ENCODE measurements at places on chromosomes 5 and 9. TPM values are rescaled to one million over a fixed set of nuclear protein-coding genes. Genes with fewer than 3 reads are reported as not detected.

The PTPDC1 gene
- total RNA-seq = 3.1 TPM

The MYOT gene
- total RNA-seq = not detected

The SOWAHA gene
- 0.14 TPM for total RNA-seq

The PCDHGA9 gene
- 0.08 TPM for total RNA-seq

The RAPGEF1 gene
- 53.6 TPM for total RNA-seq

The GHR gene
- 0.03 TPM for total RNA-seq

The CDH18 gene
- not detected for total RNA-seq

The ACSL6 gene
- not detected for total RNA-seq

The SLC34A3 gene
- total RNA-seq = 0.11 TPM

The SHB gene
- 50.6 TPM for total RNA-seq

The SLC30A5 gene
- 37.4 TPM for total RNA-seq

The PAPPA gene
- total RNA-seq = 26.2 TPM

The CBY3 gene
- not detected for total RNA-seq

The CNTNAP3 gene
- 11.0 TPM for total RNA-seq

The NKD2 gene
- 19.9 TPM for total RNA-seq

The TUSC1 gene
- total RNA-seq = 6.2 TPM

The SPIN1 gene
- 37.8 TPM for total RNA-seq

The CD274 gene
- total RNA-seq = 0.97 TPM

The RAB24 gene
- 22.5 TPM for total RNA-seq

The EGFLAM gene
- 0.17 TPM for total RNA-seq

The OR1J2 gene
- not detected for total RNA-seq

The SLC27A4 gene
- total RNA-seq = 36.3 TPM

The IL9 gene
- total RNA-seq = not detected

The C9 gene
- total RNA-seq = not detected

The EEIG1 gene
- total RNA-seq = 63.9 TPM

The AK8 gene
- total RNA-seq = 0.83 TPM

The CDC20B gene
- total RNA-seq = 0.09 TPM

The CFAP77 gene
- not detected for total RNA-seq

The PLAC8L1 gene
- total RNA-seq = 0.26 TPM

The SH3TC2 gene
- total RNA-seq = 0.73 TPM

The ARID3C gene
- total RNA-seq = not detected

The ADCY2 gene
- total RNA-seq = not detected

The PDE8B gene
- total RNA-seq = 1.7 TPM

The HACD4 gene
- total RNA-seq = 1.2 TPM

The GLRA1 gene
- total RNA-seq = not detected

The GFI1B gene
- total RNA-seq = not detected

The FBLL1 gene
- total RNA-seq = 0.19 TPM

The GABRG2 gene
- not detected for total RNA-seq

The TMC1 gene
- 0.13 TPM for total RNA-seq

The PCDHB14 gene
- total RNA-seq = 0.07 TPM

Data from A549 treated with GW870086 at 1 μM for 4 hours (cell line).